AG04450 (cell line): ENCODE measurements at places on chromosomes 2 and 18. TPM values are rescaled to one million over a fixed set of nuclear protein-coding genes. Genes with fewer than 3 reads are reported as not detected.

REG1B gene
- polyA plus RNA-seq, result not detected in 2 replicates

CYP1B1 gene
- polyA plus RNA-seq, result 5.7 and 7.8 TPM in 2 replicates

CNRIP1 gene
- polyA plus RNA-seq, result 56.3 and 61.6 TPM in 2 replicates

CDH19 gene
- not detected in 2 replicates for polyA plus RNA-seq

NR4A2 gene
- 0.93 and 1.0 TPM in 2 replicates for polyA plus RNA-seq

DNA sequence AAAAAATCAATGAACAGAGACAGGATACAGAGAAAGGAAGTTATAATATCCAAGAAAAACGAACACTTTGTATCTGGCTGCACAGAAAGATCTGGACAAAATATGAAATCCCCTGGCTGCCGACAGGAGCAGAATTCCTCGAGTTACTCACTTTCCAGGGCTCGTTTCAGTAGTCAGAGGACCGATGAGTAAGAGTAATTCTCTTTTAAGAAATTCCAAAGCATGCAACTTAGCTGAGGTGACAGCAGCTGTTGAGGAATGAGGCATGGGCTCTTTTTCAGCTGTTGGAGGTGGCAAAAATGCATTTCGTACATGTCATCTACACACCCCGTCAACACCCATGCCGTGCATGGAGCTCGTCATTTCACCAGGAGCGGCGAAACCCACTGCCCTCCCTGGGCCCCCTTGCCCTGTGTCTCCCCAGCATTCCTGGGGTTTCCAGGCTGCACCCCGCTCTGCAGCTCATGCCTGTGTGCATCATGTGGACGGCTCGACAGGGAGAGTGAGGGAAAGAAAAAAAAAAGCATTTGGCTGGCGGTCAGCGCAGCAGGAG lies 210.8 kb upstream of the SMIM21 start:
- DNase-seq, result peak; percentile 26

GRCh38 chr2:46988733-46989481 lies 73.3 kb upstream of the MCFD2 start:
- DNase-seq, result no peak

DNA sequence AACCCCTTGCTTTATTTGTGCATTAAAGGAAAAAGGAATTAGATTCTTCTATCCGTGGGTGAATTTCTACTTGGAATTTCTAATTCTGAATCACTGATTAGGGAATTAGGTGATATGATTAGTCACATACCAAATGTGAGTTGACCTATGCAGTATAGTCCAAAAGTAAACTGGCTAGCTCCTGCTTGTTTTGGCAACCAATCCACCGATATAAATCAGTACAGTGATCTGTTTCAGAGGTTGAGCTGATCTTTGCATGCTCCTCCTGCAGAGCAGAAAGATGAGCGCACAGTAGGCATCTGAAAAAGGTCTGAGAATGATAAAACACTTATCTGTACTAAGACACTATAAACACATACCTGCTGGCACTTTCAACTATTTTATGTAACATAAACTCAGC lies 86.6 kb downstream of the LRP1B start:
- DNase-seq, result no peak

- DNase-seq, result no peak
These were observed 47.3 kb downstream of the EDAR start for GRCh38 chr2:108941767-108942166.

DNA sequence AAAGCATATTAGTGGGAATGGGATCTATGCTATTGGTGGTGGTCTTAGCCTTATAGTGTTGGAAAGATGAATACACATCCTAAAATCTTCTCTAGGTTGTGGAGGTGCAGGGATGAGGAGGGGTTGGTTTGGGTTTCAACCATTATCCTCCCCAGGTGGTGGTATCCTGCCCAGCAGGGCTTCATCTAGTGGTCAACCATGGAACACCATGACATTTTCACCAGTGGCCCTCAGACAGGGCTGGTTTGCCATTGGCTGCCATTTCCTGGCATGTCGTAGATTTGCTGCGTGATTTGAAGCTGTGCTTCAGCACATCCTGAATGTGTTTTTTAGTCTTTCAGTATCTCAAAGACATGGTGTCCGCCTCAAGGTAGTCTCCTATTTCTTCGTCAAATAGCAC lies 391.2 kb upstream of the HNRNPA3 start:
- no peak for DNase-seq

DNA sequence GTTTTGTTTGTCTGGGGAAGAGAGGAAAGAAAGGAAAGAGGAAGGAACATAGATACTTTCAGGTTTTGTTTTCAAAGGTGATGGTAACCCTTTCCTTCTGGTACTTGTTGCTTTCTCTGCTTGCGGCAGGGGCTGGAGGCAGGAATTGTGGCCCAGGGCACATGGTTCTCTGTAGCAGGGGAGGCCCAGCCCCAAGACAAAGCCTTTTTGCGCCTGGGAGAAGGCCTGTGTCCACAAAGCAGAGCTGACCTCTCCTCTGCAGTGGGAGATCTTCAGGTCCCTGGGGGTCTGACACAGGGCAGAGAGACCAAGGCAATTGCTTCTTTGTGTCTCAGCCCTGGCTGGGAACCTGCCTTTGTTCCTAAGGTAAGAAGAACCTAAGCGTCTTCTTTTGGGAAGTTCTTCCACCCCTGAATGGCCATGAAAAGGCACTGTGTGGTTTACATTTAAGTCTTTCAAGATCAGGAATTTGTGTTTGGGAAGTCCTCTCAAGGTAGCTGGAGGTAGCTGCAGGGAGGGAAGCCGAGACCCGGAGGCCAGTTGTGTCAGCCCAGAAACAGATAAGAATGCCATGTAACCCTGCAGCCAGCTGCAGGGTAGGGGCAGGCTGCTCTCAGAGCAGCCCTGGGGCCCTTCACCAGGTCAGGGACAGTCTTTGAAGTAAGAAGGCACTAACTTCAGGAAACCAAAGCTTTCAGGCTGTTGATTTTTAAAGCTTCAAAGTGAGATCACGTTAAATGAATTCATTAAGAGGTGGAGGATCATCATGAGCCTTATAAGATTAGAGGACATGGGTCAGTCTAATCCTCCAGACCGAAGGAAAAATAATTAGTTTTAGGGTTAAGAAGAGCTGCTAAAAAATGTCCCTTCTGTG lies 119.3 kb downstream of the STPG4 start:
- no peak for DNase-seq

GRCh38 chr2:190863946-190864345 lies 16.7 kb upstream of the GLS start:
- DNase-seq, result no peak

GRCh38 chr18:13159579-13159978 lies 59.0 kb upstream of the LDLRAD4 start:
- DNase-seq, result peak; percentile 41
